Stimulated activated CD8-positive, alpha-beta memory T cell treated with anti-CD3 and anti-CD28 coated beads, Interleukin-7, amount 100 ng/mL, for 1 hour (primary cell): ENCODE measurements at places on chromosomes 2 and 18.

DNA sequence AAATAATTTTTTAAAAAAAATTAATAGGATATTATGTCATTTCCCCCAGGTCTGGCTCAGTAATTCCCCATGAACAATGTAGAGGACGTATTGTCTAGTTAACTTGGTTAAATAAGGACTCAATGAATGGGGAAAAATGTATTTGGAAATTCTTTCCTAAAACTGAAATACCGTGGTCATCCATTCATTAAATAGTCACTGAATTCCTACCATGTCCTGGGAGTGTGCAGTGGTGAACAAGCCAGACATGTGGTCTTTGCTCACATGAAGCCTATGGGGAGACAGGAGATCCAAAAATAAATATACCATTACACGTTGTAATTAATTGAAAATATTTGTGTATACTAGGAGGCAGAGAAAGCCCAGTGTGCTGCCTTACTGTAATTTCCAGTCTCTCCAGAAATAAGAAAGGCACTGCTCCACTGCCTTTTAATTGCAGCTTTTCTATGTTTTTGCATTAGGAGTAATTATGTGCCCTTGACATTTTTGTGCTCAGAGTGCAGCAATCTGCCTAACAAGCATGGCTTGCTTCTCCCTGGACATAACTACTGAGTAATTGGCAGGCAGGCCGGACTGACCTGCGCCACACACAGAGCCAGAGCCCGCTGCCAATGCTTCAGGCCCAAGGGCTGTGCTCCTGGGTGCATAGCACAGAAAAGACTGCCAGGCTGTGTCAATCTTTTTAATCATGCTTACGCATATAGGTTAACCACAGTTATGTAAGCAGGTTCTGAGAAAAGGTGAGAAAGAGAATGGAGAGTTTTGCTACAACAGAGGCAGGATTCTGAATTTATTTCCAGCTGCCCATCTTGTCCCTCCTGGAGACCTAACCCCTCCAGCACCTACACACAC is 22.2 kb upstream of the TTC39C start:
- no peak for DNase-seq

DNA sequence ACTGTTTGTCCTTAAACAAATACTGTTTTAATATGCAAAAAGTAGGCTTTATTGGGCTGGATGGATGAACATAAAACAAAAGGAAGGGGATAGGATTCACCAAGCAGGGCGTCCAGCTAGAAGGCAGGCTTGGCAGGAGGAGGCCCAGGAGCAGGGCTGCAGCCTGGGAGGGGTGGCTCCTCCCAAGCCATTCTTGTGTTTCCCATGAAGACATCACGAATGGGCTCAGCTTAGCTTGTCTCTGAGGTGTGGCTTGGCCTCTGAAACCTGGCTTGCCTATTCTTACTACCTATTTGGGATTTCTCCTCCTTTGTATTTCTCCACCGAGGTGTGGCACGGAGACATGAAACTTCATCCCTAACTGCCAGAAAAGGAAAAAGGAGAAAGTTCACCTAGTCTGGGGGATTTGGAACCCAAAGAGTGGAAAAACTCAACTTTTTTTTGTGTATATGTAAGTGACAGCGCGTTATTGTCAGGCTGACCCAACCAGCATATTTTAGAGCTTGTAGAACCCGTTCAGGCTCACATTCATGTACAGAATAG is 481.9 kb upstream of the SPRED2 start:
- no peak for DNase-seq

- DNase-seq: no peak
Measured at GRCh38 chr2:173130496-173131465, 55.1 kb downstream of the MAP3K20 start.

GRCh38 chr18:29560270-29560669 is 1383.3 kb upstream of the CDH2 start:
- DNase-seq: no peak

DNA sequence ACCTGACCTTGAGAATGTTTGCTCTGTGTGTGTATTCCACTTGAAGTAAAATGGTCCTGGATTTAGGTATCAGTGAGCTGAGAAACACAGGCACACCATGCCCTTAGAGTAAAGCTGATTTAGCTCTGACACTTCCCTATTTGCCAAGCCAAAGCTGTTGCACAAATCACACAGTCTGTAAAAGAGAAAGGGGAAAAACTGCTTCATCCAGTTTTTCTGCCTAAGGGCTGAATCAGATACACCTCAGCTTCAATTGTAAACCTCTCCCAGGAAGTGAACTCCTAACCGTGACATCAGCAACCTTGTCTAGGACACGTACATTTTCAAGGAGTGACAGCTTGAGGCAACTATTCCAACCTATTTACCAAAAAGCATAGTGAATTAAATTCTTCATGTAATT is 150.4 kb downstream of the NR4A2 start:
- no peak for DNase-seq

GRCh38 chr2:239589833-239590232 is 189.0 kb upstream of the HDAC4 start:
- DNase-seq: no peak

DNA sequence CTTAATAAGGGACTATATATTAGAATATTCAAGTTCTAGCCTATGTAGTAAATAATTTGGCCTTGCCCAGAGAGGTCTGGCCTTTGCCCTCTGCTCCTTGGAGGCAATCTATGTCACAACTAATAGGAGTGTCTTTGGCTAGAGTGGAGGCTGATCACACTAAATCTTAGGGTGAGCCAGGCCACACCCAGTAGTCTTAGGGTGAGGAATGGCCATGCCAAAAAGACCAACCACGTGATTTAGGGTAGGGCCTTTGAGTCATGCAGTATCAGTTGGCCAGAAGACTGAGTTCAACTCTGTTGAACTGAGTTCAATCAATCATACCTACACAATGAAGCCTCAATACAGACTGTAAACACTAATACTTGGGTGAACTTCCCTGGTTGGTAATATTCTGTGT is 26.0 kb upstream of the FLACC1 start:
- DNase-seq: no peak

DNA sequence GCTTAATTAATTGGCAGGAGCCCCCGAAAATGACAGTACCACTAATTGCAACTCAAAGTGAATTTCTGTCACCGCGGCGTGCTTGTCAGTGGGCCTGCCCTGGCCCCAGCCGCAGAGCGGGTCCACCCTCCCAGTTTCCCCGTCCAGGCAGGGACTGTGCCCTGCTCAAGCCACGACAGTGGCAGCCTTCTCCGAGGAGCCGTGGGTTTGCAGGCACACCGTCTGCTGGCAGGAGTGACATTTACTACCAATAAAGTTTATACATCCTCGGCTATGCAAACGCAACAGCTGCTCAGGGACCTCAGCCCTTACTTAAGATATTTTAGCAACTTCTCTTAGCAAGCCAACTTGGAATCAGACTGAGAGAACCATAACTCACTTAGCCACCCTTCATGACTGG is 112.7 kb downstream of the GBX2 start:
- DNase-seq: no peak

DNA sequence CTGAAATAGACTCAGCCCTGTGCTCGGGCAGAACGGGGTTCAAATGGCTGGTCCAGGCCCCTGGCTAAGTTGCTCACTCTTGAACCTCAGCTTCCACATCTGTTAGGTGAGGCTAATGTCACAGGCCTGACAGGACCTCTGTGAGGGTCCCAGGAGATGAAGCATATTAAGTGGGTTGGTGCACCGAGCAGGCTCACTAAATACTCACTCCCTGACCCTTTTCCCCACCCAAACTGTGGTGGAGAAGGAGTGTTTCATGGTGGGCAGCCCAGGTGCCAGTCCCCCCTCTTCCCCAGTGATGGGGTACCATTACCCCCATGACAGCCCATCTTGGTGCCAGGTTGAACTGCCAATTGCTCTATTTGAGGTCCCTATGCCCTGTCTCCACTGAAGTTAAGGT is 286.0 kb downstream of the MYCN start:
- no peak for DNase-seq

DNA sequence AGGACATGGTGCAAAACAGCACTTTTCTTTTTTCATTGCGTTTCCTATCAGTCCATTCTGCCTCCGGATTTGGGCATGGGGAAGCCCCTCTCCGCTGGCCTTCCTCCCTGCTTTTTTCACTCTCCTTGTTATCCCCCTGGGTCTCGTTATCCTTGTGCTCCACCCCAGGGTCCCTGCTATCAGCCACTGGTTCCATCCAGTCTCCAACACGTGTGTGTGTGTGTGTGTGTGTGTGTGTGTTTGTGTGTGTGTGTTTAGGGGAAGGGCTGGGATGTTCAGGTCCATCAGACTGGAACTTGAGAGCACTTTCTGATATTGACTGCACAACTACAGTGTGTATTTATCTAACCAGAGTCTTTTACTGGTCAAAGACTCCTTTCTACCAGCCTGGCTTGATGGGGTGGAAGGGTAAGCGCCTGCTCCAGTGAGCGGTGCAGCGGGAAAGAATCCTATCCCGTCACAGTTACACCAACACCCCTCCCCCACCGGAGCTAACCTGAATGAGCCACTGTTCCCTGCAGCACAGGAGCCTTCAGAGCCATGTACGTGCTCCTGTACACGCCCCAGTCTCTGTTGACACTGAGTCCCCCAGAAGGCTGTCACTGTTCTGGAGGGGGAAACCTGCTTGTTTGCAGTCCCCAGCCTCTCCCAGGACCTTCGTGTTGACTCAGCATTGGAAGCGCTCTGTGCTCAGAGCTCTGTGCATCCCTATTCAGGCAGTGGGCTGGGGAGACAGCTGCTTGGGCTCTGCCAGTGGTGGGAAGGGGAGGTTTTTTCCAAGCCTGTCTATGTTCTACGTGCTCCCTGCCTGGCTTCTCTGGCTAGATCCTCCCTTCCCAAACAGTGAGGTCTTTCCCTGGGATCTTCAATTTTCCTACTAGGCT is 4.6 kb downstream of the INHA start:
- DNase-seq: no peak

GRCh38 chr18:12921178-12921577 is 26.6 kb upstream of the SEH1L start:
- DNase-seq: peak; percentile 11

- DNase-seq: no peak
Measured at GRCh38 chr18:74819433-74820059, 221.9 kb downstream of the ZNF407 start.

- DNase-seq: no peak
Measured at GRCh38 chr2:38930600-38930999, 40.9 kb downstream of the ARHGEF33 start.

DNA sequence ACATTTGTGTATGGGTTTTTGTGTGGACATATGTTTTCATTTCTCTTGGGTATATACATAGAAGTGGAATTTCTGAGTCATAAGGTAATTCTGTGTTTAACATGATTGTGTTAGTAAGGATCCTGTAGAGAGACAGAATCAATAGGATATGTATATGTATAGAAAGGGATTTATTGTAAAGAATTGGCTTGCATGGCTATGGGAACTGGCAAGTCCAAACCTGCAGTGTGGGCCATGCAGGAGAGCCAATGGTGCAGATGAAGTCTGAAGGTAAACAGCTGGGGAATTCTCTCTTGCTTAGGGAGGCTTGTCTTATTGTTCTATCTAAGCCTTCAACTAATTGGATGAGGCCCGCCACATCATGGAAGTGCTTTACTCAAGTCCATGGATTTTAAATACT is 39.2 kb upstream of the IL1R2 start:
- DNase-seq: no peak

DNA sequence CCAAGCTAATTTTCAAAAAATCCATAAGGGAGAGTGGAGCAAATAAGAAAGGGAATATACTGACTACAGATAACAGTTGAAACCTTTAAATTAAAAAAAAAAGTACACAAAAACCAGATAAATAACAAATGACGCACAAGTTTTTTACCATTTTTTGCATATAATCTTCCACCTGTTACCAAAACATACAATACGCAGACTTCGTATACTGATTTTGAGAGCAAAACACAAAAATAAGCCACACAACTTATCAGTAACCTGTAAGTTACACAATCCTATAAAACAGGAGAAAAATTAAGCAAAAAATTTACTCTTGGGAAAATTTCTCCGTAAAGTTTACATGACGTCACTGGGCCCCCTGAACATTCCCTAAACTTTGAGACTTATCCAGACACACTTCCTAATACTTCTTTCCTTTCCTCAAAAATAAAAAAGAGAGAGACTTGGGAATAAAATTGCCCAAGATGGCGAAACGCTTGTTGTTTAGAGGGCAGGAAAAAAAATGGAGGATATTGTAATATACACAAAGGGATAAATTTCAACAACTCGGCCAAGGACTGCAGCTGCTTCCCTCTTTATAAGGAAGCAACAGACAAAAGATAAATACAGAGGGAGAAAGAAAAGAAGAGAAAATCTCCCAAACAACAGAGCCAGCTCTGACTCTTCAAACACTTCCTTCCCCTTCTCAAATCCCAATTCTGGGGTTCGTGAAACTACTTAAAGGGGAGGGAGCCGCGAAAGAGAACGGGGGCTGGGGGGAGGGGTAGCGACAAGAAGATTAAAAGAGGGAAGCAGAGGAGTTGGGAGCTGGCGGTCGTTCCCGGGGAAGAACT is 1.6 kb downstream of the BAZ2B start:
- no peak for DNase-seq

- no peak for DNase-seq
Measured at GRCh38 chr2:173968551-173968950, 3.4 kb upstream of the SP3 start.

GRCh38 chr2:121076885-121077549 is 208.0 kb downstream of the TFCP2L1 start:
- DNase-seq: peak; percentile 16
